Stimulated activated naive CD8-positive, alpha-beta T cell treated with anti-CD3 and anti-CD28 coated beads, Interleukin-15, Interleukin-2, amounts not matched to agents 100 U/mL and 50 U/mL, for 24 hours (primary cell): ENCODE measurements at places on chromosomes 11 and 22.
A peak's percentile ranks its signal among the peaks of the same experiment; 100 is the strongest.

GRCh38 chr22:31083923-31084810 is 3.0 kb downstream of the SMTN start:
- no peak for DNase-seq

GRCh38 chr22:37816543-37817180 is 6.5 kb upstream of the GALR3 start:
- no peak for DNase-seq

- no peak for DNase-seq
Observed at GRCh38 chr11:121767433-121767832, 314.7 kb upstream of the SORL1-AS1 start.

DNA sequence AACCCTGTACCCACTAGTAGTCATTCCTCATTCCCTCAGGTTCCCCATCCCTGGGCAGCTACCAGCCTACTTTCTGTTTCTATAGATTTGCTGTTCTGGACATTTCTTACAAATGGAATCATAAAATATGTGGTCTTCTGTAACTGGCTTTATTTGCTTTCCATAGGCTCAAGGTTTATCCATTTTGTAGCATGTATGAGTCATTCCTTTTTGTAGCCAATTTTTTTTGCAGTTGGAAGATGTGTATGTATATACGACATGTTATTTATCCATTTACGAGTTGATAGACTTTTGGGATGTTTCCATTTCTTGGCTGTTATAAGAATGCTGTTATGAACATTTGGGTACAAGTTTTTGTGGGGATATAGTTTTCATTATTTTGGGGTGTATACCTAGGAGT is 130.6 kb downstream of the WNT11 start:
- no peak for DNase-seq

DNA sequence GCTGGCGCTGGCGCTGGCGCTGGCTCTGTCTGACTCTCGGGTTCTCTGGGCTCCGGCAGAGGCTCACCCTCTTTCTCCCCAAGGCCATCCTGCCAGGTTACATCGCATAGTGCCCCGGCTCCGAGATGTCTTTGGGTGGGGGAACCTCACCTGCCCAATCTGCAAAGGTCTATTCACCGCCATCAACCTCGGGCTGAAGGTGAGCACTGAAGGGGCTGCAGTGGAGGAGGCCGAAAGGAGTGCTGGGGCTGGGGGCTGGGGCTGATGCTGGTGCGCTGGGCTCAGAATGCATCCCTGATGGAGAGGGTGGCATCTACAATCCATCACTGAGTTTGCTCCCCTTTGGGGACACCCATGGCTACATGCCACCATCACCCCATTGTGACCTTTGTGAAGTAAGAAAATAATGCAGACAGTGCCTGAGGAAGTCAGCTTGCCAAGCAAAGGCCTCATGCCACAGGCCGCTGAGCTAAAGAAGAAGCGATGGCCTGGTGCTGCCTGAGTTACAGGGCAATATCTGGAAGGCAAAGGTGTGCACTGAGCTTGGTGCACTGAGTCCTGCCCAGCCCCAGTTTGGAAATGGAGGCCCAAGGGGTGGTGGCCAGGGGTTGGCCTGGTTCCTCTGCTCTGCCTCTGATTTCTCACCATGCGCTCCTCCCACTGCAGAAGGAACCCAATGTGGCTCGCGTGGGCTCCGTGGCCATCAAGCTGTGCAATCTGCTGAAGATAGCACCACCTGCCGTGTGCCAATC is 620 bp downstream of the SMPD1 start:
- DNase-seq: no peak

- DNase-seq: peak; percentile 40
Observed at GRCh38 chr22:26669060-26669481, 11.7 kb downstream of the MIAT start.
